ENCODE measurements at places on chromosomes 16 and 17. TPM values are rescaled to one million over a fixed set of nuclear protein-coding genes. Genes with fewer than 3 reads are reported as not detected.

GRCh38 chr16:18853694-18854093 lies 52.3 kb upstream of the ARL6IP1 start:
- no peak for ATAC-seq

- peak; percentile 3 for ATAC-seq
Measured at GRCh38 chr17:81294512-81295030, 536 bp downstream of the SLC38A10 start.

The WNT3 gene
- 5.9 TPM for total RNA-seq

GRCh38 chr17:77237232-77238008 lies 96.7 kb downstream of the SEC14L1 start:
- ATAC-seq, result no peak

DNA sequence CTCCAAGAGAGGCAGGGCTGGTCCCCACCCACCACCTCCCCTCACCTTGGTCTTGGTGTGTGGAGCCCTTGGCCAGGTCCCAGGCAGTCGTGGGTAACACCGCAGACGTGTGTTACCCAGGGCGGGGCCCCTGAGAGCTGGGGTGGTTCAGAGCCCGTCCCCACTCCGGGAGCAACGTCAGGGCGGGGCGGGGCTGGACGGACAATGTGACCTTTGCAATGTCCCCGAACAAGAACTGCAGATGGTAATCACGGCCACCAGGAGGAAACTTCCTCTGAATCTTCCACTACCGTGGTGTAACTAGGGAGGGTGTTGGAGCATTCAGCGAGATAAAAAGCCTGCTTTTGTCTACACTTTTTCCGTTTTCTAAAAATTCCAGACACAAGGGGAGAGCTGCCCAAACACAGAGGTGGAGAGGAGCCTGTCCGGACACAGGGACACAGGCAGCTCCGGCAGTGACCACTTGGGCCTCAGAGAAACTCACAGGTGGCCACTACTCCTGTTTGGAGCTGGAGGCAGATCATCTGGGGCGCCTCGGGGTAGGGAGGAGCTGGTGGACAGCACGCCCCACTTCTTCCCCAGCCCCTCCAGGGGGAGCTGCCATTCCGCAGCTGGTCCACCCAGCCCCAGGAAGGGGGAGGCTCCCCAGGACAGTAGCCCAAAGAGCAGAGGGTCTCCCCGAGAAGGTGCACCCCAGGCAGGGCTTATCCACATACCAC lies 14.2 kb upstream of the SLC38A10 start:
- ATAC-seq, result peak; percentile 84

The BLMH gene
- 25.4 TPM for total RNA-seq

DNA sequence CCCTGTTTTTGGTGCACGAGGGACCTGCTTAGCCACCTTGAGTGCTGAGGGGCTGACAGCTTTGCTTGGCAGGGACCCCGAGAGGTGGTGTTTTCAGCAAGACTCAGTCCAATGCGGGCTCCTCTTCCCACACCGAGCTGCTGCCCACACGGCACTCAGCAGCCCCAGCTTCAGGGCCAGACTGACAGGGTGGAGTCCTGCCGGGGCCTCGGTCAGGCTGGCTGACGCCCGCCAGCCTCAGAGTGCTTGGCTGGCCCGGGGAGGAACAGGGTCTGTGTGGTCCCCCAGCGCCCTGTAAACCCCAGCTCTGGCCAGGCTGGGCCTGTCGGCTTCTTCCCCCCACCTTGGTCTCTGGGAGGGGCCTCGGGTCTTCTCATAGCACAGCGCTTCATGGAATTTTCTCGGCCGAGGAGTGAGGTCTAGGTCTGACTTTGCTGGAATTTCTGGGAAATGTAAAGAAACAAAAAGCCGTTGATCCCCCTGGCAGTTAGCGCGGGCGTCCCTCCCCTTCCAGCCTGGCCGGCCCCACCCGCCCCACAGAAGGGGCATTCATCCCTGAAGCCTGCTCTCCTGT lies 2.6 kb downstream of the SOX8 start:
- no peak for ATAC-seq

- no peak for ATAC-seq
Measured at GRCh38 chr17:43782913-43783680, 2.9 kb downstream of the CFAP97D1 start.

The KRTAP9-4 gene
- total RNA-seq, result not detected

The FOXF1 gene
- total RNA-seq, result 0.68 TPM

The RNF112 gene
- total RNA-seq, result 1.1 TPM

DNA sequence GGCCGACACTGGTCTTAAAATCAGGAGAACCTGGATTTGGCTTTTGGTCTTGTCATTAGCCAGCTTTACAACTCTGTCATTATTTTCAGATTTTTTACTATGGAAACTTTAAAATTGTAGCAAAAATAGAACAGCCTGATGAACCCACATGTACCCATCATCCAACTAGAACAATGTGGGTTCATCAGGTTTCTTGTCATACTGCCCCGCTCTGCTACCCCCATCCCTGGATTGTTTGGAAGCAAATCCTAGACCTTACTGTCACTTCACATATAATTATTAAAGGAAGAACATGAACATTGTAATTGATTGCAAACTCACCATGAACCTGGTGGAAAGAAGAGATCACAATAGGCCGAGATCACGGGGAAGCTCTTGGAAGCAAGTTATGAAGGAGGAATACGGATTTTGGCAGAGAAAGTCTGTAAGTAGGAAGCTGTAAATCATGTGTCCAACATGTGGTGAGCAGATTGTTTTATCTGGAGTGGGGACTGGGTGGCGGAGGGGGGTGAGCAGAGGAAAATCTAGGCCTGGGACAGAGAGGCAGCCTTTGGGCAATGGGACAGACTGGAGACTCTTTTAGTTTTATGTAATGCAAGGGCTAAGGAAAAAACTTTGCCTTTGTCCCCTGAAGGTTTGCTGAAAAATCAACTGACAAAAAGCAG lies 67.0 kb downstream of the PITPNC1 start:
- ATAC-seq, result no peak

- ATAC-seq, result no peak
Measured at GRCh38 chr16:50769-51591, 2.4 kb downstream of the POLR3K start.

The AANAT gene
- total RNA-seq, result not detected

DNA sequence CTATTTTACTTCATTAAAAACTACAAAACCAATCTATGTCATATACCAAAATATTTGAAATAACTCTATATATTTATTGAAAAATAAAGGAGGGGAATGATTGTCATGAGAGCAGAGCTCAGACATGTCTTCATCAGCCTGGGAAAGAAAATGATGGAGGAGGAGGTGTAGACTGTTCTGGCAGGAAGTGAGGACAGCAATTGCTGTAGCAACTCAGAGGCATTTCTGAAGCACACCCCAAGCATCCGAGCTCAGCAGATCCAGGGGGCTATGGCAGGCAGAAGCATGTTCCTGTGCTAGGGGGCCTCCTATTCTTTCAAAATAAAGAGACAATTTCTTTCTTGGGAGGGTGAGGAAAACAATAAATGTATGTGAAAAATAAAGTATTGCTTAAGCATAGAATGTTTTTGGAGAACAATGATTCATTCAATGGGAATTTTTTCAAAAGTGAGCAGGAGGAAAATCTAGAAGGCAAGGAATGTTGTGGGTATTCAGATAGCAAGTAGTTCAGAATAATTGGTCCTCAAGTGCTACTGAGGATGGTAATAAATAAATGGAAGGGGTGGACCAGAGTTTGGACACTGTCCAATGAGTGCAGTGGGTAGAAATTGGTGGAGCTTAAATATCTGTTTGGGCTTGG lies 383.4 kb downstream of the CDH11 start:
- no peak for ATAC-seq

- no peak for ATAC-seq
Measured at GRCh38 chr16:10923650-10924214, 18.5 kb downstream of the DEXI start.

- no peak for ATAC-seq
Measured at GRCh38 chr17:80468242-80468641, 8.2 kb downstream of the NPTX1 start.

The TMEM132E gene
- not detected for total RNA-seq

GRCh38 chr17:70076831-70077230 lies 1.8 kb downstream of the KCNJ16 start:
- no peak for ATAC-seq

DNA sequence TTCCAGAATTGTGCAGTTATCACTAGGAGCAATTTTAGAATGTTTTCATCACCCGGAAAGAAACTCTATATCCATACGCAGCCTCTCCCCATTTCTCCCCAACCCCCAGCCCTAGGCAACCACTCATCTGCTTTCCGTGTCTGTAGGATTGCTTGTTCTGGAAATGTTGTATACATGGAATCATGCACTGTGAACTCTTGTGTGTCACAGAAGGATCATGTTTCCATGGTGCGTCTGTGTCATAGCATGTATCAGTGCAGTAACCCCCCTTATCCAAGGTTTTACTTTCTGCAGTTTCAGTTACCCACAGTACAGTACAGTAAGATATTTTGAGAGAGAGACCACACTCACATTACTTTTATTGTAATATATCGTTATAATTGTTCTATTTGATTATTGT lies 299.4 kb downstream of the CPPED1 start:
- no peak for ATAC-seq

DNA sequence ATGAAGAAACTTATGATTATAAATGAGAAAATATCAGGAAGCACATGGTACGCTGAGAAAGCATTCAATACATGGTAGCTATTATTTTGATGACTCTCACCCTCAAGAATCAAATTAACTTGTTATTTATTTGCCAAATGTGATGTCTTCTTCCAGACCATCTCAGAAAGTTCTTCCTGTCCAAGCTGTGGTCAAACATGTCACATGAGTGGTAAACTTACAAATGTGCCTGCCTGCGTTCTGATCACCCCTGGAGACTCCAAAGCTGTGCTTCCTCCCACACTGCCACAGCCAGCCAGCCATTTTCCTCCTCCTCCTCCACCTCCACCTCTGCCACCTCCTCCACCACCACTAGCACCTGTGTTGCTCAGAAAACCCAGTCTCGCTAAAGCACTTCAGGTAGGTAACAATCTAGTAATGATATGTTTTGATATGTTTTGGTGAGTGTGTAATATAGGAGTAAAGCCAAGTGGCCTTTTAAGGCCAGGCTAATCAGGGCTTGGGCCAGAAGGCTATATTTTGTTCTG lies 16.4 kb upstream of the SMG8 start:
- ATAC-seq, result no peak

- ATAC-seq, result no peak
Measured at GRCh38 chr16:56677474-56677873, 4.8 kb upstream of the MT1X start.

GRCh38 chr17:732067-732901 lies at the start of gene TLCD3A:
Gene TLCD3A, plus strand, starts transcription at chr17:732596. Its CDS starts 52 bp downstream, at chr17:732648.
- ATAC-seq, result peak; percentile 64

The ERN2 gene
- total RNA-seq, result 0.36 TPM
